Smooth muscle cell of the pulmonary artery (primary cell): ENCODE measurements at places on chromosomes 12 and 14. TPM values are rescaled to one million over a fixed set of nuclear protein-coding genes. Genes with fewer than 3 reads are reported as not detected.

SLC10A1 gene
- total RNA-seq, result not detected in 2 replicates

UNG gene
- 16.1 and 17.2 TPM in 2 replicates for total RNA-seq

SLC15A4 gene
- 60.9 and 63.6 TPM in 2 replicates for total RNA-seq

SLC6A15 gene
- 0.33 and 3.6 TPM in 2 replicates for total RNA-seq

CCDC196 gene
- total RNA-seq, result not detected in 2 replicates

PTCSC3 gene
- total RNA-seq, result not detected in 2 replicates

RD3L gene
- total RNA-seq, result not detected in 2 replicates

TDP1 gene
- 10.9 and 15.1 TPM in 2 replicates for total RNA-seq

PTPN21 gene
- total RNA-seq, result 16.4 and 16.6 TPM in 2 replicates

SPIC gene
- not detected in 2 replicates for total RNA-seq

DLK1 gene
- not detected in 2 replicates for total RNA-seq
